ENCODE measurements at places on chromosomes 2 and 18.
A peak's percentile ranks its signal among the peaks of the same experiment; 100 is the strongest.

- no peak for DNase-seq
These were observed 143.6 kb upstream of the HAAO start for GRCh38 chr2:42935692-42936671.

GRCh38 chr2:197965756-197966155, 161.4 kb downstream of the PLCL1 start:
- no peak for DNase-seq

DNA sequence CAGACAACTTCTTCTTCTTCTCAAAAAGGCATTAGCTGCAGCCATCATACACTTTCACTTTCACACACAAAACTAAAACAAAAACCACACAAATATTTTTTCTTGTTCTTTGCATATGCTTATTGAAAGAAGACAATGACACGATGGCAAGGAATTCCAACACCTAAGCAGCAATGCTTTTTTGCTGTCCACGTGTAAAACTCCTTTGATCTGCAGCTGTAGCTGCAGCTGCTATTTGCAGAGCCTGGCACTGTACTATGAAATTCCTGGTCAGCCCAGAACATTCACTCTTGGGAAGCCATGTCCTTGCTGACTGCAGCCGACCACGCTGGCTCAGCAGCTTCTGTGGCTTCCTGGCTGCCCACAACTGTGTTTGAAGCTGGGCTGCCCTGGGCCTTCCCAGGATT, 316.2 kb downstream of the CDH2 start:
- DNase-seq = no peak

DNA sequence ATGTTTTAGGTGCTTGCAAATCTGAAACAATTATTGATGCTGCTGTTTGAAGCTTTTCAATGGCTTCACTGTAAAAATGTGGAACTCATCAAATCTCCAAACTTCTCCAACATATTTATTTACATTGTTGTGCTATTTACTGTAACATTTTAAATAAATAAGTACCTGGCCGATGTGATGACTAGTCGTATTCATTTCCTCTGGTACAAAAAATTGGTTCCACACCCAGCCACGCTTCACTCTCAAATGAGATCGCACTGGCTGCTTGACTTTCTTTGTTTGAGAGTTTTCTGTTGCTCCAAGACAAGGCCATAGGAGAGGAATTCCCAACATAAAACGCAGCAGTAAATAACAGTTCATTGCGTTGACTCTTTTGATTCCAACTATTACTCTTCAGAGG, 32.0 kb downstream of the CDH19 start:
- DNase-seq = no peak

DNA sequence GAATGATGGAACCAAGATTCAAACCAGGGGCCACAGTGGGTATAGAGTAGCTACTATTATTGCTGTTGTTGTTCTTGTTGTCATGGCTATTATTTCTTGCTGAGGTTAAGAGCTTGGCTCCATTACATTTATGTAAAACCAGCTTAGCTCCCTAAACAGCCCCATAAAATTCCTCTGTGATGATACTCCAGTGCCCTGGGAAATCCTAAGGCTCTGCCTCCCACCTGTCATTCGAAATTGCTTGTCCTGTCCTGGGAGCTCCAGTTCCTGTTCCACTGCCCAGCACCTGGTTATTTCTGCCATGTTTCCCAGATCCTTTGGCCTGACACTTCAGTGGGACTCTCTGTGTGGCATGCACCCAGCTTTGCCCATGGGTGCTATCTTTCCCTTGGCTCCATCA, 27.8 kb upstream of the NCOA1 start:
- no peak for DNase-seq

GRCh38 chr2:196176142-196176738, 4.9 kb upstream of the STK17B start:
- peak; percentile 77 for DNase-seq

DNA sequence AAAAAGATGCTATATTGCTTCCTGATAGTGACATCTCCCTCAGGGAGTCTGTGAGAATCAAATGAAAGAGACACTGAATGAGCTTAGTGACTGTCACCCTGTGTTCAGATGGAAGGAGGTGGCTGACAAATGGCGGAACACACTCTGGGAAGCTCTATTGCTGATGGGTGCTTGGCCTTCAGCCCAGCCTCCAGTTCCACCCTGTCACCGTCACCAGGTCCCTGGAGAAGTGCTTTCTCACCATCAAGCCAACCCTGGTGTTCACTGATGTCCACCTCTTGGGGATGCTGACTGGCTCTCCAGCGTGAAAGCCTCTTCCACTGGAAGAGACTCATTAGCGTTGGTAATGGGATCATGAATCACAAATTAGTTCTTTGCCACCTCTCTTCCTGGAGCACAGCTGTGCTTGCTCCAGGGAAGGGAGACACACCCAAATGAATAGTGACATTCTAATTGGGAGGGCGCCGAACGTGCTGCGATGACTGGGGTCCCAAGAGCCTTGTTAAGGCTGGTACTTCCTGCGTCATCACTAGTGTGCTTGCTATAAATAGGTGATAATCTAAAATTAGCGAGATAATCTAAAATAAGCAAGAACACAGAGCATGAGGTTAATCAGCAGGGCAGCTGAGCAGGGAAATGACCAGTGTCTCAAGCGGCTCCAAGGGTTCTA, 154.0 kb downstream of the CLIP4 start:
- no peak for DNase-seq

GRCh38 chr2:30055548-30055947, 91.3 kb upstream of the YPEL5 start:
- DNase-seq = no peak

GRCh38 chr2:98084151-98084868, 2.7 kb upstream of the VWA3B start:
- no peak for DNase-seq

- no peak for DNase-seq
These were observed 1467.9 kb upstream of the ZEB2 start for GRCh38 chr2:145987793-145988192.

- DNase-seq = no peak
These were observed 550.6 kb downstream of the DSC3 start for GRCh38 chr18:30491815-30492551.

DNA sequence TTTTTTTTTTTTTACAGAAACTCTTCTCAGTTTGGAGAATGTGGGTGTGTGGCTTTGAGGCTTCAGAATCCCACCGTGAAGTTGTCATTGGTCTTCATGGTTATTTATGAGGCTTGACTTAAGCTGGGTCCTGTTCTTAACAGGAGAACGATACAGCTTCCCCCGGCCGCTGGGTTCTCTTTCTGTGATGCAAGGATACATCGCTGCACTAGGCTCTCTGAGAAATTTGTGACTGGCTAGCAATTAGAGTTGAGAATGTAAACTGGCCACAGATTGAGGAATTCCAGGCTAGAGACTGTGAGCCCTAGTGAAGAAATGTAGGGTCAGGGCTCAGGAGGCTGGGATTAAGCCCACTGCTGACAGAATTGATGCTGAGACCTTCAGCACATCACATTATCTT, 29.8 kb downstream of the MGAT5 start:
- DNase-seq = no peak

GRCh38 chr2:118498943-118499342, 348.5 kb downstream of the EN1 start:
- no peak for DNase-seq

DNA sequence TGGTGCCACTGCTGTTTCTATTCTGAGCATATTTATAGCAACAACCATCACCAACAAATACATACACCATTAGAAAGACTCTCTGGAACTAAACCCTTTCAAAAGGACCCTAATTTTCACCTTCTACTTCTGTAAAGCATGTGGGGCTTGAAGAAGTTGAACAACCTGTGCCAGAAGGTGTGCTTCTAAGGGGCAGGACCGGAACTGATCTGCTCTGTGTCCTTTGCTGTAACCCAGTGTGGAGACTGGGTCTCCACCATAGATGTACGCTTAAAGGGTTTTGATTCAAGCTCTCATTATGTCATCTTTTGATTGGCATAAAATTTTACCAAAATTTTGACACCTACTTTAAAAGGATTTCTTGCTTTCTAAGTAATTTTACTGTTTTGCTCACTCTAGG, 40.3 kb downstream of the WDR43 start:
- DNase-seq = no peak

DNA sequence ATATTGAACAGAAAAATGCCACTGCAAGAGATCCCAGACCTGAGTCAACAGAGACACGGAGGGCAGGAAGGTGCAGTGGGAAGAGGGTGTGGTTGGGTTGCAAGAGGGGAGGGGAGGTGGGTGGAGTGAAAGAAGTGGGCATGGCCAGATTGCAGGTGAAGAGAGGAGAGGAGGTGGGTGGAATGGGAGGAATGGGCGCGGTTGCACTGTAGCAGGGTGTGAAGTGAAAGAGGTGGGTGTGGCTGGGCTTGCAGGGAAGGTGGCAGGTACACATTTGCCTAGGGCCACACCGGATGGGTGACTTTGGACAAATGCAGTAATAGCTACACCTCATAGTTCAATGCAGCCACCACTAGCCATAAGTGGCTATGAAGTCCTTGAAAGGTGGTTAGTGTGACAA, 71.1 kb downstream of the DOCK10 start:
- DNase-seq = no peak

DNA sequence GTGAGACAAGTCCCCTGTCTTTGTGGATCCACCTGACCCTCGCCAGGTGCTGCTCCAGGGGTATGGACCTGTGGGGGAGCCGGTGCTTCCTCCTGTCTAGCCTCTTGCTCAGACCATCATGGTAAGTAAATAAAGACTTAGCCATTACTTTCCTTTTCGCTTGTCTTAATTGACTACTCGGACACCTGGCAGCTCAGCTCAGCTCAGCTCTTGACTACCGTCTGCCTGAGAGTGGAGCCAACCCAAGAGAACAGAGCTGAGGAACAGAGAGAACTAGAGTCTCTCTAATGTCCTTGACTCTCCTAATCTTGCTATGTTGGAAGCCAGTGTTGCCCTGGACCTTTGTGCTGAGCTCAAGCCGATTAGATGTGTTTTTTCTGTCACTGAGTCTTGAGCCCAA, 170.3 kb upstream of the CXCR4 start:
- DNase-seq = no peak

GRCh38 chr18:57211776-57212175, 64.9 kb downstream of the BOD1L2 start:
- no peak for DNase-seq
